ENCODE measurements at places on chromosomes 13 and 19.

- no peak for DNase-seq
Measured at GRCh38 chr13:74644229-74644628, 510.0 kb upstream of the KLF12 start.

GRCh38 chr13:97974773-97975172 lies 21.3 kb downstream of the IPO5 start:
- DNase-seq: no peak

GRCh38 chr19:5955636-5955935 lies 22.4 kb downstream of the RANBP3 start:
- DNase-seq: no peak

GRCh38 chr13:46170268-46170667 lies 11.7 kb downstream of the LCP1 start:
- DNase-seq: no peak

DNA sequence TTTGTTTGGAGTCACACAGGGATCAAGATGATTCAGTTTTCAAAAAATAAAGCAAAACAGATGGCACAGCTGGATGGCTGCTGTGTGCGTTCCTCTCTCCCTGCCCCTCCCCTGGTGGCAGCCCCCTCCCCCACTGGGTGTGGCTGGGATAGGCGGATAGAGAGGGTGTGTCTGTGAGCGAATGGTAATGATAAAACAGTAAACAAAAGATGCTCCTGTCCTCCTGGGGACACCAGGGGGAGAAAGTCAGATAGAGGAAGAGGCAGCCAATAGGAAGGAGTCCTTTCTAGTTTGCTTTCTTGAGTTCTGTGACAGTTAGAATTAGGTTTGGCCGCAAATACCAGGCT lies 6.5 kb downstream of the TMEM255B start:
- DNase-seq: no peak

DNA sequence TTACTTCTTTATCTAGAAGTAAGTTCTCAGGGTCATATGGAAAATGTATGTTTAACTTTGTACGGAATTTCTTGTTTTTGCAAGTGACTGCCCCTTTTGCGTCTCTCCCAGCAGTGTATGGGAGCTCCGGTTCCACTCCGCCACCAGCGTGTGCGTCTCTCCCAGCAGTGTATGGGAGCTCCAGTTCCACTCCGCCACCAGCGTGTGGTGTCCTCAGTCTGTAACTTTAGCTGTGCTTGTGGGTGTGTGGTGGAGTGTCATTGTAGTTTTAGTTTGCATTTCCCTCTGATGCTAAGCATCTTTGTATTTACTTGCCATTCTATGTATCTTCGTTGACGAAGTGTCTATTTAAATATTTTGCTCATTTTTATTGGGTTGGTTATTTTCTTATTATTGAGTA lies 2.4 kb downstream of the CUL4A start:
- no peak for DNase-seq

DNA sequence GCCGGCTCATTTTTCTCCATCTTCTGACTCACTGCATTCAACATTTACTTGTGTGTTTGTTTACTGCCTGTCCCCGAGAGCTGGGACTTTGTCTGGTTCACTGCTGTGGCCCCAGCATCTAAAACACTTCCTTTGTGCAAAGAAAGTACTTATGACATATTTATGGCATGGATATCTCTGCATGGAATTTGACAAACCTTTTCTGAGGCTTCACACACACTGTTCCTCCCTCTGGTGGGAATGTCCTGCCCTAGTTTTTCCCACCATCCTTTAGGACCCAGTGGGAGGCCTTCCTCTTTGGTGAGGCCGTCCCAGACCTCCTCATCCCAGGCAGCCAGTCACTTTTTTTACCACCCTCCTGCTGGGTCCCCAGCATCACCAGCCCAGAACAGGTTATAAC lies 1.4 kb upstream of the SRRM5 start:
- no peak for DNase-seq

DNA sequence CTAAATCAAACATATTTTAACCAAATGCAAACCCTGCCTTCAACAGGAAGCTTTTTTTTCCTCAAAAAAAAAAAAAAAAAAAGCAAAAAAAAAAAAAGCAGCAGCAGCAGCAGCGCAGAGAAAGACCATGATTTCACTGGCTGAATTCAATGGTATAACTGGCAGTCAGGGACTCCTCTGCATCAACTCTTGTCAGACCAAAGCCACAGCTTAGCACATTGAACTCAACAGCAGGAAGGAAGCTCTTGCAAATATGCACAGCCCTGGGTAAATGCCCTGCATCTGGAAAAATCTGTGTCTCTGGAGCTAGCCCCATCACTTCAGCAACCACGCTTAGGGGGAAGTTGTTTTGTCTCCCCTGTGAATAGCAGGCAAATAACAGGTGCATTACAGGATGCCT lies 17.6 kb upstream of the DHRS12 start:
- no peak for DNase-seq

GRCh38 chr19:4849019-4849418 lies 17.5 kb upstream of the TICAM1 start:
- DNase-seq: no peak

GRCh38 chr19:31214086-31214485 lies 135.2 kb downstream of the TSHZ3 start:
- DNase-seq: peak; percentile 68

- no peak for DNase-seq
Measured at GRCh38 chr19:8973501-8974091, 36.6 kb downstream of the MUC16 start.

- DNase-seq: no peak
Measured at GRCh38 chr13:75541287-75541686, 3.6 kb upstream of the COMMD6 start.

- no peak for DNase-seq
Measured at GRCh38 chr13:30196025-30196424, 111.3 kb downstream of the KATNAL1 start.

DNA sequence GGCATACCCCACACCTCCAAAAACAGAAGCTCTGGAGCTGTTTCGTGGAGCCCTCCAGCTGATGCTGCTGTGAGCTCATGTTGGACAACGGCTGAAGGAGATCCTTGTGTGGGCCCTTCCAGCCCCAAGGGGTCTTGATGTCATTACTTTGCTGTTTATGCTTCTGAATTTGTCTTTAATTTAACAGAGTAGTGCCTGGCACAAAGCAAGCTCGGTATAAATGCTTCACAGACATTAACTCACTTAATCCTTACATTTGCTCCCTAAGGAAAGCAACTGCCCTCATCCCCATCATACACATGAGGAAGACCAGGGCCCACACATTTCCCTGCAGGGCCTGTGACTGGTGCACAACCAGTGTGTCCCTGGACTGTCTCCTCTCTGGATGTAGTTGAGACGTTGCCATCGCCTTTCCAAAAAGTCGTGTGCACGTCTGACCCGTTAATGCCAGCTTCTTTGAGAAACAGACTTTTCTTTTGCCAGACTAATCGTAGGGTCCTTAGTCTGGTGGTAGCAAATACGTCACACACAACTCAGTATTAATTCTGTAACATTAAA lies 7.6 kb downstream of the COL4A1 start:
- DNase-seq: no peak

DNA sequence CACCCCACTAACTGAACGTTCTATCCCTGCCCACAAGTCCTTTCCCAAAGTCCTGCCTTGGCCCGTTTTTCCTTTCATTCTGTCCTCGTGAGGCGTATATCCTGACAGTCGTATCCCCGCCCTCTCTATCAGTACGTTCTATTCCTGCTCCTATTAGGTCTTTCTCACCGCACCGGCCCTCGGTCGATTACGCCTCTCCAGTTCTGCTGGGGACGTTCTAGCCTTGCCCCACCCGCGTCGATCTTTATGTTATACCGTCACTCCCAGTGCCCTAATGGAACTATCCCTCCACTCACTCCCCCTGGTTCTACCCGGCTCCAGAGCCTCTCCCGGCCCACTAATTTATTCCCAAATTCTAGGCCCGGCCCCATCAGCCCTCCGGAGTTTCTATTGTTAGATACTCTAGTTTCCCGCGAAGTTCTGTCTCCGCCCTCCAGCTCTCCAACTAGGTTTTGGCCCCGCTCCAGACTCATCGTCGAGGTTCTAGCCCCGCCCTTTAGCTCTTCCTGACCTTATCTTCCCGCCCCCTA lies 2.0 kb downstream of the PLAUR start:
- no peak for DNase-seq

GRCh38 chr13:97280478-97280877 lies 58.3 kb downstream of the MBNL2 start:
- no peak for DNase-seq

- no peak for DNase-seq
Measured at GRCh38 chr19:3809881-3810707, 23.9 kb upstream of the MATK start.

DNA sequence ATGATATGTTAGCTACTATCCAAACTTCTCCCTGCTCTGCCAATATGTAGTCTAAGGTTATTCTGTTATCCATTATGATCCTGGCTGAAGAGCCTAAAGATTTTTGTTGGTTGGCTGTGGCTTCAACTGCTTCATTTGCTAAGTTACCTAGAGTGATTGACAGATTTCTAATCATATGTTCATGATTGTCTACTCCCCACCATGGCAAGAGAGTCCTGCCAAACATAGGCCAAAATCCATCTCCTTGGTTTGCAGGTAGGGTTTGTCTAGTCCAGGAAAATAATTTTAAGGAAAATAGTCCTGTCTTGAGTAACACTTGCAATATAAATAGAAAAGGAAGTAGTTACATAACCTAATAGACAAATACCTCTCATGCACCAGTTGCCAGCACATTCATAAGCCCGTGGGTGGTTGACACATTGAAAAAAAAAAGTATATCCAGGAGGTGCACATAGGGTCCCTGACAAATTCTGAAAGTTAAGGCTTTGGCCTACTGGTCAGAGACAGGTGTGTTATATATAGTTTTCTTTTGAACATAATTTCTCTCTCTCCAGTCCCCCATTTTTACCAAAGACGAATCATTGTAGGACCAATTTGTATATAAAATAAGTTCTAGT lies 5.4 kb upstream of the CBY2 start:
- no peak for DNase-seq

DNA sequence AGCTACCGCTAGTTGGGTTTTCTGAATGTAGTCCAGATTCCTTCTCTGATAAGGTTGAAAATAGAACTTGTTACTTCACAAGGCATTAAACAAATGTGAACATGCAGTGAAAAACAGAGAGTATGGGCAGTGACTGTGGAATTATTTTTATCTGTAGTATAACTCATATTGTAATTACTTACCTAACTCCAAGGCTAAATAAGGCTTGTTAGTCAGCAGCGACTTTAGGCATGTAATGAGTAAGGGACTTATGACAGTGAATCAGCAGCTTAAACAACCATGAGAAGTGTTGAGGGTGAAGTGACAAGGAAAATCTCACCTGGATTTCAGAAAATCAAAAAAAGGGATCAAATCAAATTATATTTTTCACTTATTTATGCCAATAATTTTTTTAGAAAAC lies 1719.5 kb upstream of the MIR17HG start:
- no peak for DNase-seq

- DNase-seq: no peak
Measured at GRCh38 chr13:51697855-51698254, 106.1 kb downstream of the DHRS12 start.

DNA sequence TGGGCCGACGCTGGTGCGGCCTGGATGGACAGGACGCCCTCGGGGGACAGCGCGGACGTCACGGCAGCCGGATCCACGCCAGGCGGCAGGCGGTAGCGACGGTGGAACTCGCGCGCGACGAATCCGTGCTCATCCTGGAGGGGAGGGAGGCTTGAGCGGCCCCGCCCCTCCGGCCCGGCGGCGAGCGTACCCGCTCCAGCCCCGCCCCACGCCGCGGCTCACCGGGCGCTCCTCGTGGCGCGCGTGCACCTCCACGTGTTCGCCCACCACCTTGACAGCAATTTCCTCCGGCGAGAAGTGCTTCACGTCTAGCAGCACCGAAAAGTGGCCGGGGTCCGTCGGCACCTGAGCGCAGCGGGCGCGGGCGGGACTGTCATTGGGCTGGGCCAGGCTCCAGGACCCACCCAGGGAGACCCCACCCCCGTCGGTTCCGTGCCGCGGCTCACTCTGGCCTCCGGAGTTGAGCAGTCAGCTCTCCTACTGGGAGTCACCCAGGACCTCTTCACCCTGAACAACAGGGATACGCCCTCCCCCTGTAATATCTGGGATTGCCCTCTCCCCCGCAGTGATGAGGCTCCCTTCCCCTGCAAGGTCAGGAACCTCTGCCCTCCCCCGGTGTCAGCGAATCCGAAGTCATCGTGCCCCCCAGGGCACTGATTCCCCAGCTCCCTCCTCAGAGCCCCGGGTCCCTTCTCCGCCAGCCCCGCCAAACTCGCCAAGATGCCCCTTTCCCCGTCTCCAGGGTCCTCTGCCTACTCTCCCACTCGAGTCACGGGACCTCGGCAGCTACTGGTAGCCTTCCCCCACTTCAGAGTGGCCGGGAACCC lies 1.1 kb downstream of the HSPB6 start:
- DNase-seq: no peak

- DNase-seq: no peak
Measured at GRCh38 chr19:21566073-21566472, 60.7 kb downstream of the ZNF429 start.

DNA sequence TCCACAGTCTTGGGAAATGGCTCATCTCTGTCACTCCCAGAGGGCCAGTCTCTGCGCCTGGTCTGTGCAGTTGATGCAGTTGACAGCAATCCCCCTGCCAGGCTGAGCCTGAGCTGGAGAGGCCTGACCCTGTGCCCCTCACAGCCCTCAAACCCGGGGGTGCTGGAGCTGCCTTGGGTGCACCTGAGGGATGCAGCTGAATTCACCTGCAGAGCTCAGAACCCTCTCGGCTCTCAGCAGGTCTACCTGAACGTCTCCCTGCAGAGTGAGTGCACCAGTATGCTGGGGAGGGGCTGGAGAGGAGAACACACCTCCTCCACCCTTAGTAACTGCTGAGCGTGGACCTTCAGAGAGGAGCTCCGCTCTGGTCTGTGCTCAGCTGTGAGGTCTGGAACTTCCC lies 2.3 kb downstream of the SIGLEC9 start:
- DNase-seq: no peak

DNA sequence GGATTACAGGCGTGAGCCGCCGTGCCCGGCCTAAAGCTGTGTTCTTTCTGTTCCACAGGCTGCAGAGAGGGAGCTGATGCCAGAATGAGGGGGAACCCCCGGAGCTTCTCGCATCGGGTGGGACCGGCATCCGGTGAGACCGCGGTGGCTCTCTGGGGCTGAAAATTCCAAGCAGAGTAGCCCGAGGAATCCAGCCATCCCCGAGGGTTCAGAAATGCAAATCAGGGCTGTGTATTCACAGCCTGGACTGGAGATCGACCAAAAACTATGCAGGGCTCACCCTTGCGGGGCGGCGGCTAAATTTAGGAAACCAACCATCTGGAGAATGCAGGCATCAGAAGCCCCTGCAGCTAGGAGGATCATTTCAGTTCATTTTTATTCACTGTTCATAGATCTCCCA lies 99.2 kb downstream of the GNG7 start:
- no peak for DNase-seq

- no peak for DNase-seq
Measured at GRCh38 chr13:70723732-70724131, 615.5 kb upstream of the KLHL1 start.

DNA sequence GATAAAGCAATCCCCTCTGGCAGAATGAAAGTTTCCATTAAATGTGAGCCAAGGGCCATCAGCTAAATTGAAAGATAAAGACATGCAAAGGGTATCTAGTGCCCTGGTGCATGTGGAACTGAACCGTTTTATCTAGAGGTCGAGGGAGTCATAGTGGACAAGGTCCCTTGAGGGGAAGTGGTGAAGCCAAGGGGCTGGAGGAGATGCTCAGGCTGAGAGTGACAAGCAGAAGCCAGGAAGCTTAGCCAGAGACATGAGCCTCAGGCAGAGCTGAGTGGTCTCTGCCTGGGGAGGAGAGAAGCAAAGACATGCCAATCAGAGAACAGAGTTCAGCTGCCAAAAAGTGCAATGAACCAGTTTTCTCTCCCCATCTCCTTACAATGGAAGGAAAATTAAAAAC lies 68.1 kb upstream of the SLC10A2 start:
- no peak for DNase-seq

Measured in stimulated activated CD8-positive, alpha-beta memory T cell treated with anti-CD3 and anti-CD28 coated beads, Interleukin-15, amount 100 ng/mL, for 1 hour (primary cell).